ENCODE measurements at places on chromosomes 2 and 18.

- no peak for DNase-seq
Measured at GRCh38 chr2:190327867-190328572, 8.4 kb upstream of the HIBCH start.

- DNase-seq, result no peak
Measured at GRCh38 chr2:138994502-138994901, 214.3 kb upstream of the NXPH2 start.

GRCh38 chr2:198928026-198928425 is 529.7 kb downstream of the SATB2 start:
- no peak for DNase-seq

- DNase-seq, result no peak
Measured at GRCh38 chr18:40307627-40308026, 1647.4 kb upstream of the PIK3C3 start.

GRCh38 chr2:226320076-226320948 is 479.3 kb downstream of the IRS1 start:
- DNase-seq, result no peak

- no peak for DNase-seq
Measured at GRCh38 chr18:22434973-22435608, 17.4 kb upstream of the CTAGE1 start.

DNA sequence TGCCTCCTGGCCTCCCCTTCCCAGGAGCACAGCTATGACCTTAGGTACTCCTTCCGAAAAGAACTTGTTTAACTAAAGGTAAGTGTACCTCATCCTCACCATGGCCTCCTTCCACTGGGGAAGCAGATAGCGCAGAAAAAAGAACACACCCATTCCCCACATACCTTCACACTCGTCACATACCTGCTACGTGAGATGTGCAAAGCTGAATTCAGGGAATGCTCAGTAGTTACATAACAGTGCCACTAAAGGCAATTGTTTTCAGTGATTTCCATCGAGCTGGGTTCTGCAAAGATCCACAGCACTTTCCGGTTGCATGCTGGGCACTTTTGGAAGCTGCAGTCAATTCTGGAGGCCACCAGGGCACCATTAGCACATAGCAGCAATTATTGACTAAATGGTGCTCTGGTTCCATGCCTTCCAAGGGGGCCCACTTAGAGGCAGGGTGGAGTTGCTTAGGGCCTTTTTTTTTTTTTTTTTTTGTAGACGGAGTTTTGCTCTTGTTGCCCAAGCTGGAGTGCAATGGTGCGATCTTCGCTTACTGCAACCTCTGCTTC is 41.0 kb downstream of the PAX8 start:
- no peak for DNase-seq

GRCh38 chr2:165007161-165007744 is 51.9 kb upstream of the SLC38A11 start:
- DNase-seq, result no peak

GRCh38 chr2:101515477-101515876 is 40.6 kb upstream of the RFX8 start:
- no peak for DNase-seq

GRCh38 chr18:27847412-27847811 is 329.5 kb downstream of the CDH2 start:
- DNase-seq, result no peak

DNA sequence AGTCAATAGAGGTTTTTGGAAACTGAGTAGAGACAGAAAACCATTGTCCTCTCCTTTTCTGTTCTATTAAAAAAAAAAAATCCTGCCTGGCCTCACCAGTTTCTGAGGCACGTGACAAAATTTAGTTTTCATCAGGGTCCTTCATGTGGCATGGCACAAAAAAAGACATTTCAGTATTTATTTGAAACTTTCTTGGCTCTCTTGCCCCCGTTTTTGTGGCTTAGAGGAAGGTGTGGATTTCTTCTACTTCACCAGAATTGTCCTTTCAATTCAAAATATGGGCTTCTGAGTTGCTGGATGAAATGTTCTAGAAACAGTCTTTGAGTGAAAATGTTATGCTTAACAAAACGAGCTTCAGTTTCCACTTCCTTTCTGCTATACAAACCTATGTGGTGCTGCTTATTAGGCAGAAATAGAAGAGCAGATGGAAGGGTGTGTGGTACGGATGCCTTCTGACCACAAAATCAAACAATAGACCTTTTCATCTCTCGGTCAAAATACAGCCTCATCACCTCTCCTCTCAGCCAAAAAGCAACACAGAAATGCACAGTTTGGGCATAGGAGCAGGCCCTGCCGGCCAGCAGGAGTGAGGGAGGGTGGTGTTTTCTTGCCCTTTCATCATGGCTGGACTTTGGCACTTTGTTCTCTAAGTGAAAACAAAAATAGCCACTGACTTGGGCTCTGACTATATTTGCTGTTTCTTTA is 89.2 kb downstream of the SH3RF3 start:
- no peak for DNase-seq

- no peak for DNase-seq
Measured at GRCh38 chr2:197673606-197674005, 1.8 kb downstream of the RFTN2 start.

DNA sequence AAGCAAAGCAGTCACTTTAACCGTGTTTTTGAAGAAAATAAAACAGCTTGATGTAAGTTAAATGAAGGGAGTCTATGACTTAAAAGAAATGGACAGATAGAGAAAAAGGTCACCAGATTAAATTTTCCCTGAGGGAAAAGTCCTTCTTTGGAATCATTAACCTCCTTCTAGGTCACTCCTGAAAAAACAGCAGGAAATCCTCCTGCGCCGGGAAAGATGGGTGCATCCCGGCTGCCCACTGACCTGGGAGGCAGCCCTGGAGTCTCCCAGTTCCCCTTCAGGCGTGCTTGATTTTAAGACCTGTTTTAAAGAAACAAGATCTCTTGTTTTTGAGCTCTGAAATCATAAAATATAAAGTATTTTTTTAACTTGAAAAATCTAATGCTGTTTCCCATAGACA is 18.4 kb upstream of the ZNF521 start:
- no peak for DNase-seq

DNA sequence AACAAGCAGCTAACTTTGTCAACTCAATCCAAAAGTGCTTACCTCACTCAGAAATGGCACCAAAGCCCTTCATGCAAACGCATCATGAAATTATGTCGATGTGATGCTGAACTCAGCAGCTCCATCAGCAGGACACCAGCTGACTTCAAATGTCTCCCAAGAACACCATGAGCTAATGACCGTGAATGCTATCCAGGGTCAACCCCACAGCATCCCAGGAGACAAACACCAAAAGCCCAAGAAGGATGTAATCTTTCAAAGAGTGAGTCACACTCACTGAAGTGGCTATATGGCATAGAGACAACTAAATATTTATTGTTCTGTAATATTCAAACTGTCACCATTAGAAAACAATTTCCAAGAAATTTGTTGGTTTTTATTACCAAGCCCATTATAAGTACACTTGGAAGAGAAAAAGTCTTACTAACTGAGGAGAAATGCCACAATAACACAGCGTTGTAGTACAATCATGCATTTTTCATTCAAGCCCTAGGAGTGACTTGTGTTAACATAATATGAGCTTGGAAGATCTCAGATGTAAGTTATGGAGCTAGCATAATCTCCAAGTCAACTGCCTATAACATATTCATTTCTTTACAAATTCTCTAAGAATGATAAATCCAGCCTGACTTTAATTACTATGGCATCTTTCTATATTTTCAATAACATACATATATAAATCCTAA is 165.0 kb upstream of the CCDC68 start:
- no peak for DNase-seq

GRCh38 chr2:192124571-192124970 is 70.2 kb downstream of the TMEFF2 start:
- DNase-seq, result no peak

- DNase-seq, result no peak
Measured at GRCh38 chr2:8328217-8328616, 353.6 kb upstream of the ID2 start.

- no peak for DNase-seq
Measured at GRCh38 chr2:74602586-74603281, 45.4 kb downstream of the M1AP start.

DNA sequence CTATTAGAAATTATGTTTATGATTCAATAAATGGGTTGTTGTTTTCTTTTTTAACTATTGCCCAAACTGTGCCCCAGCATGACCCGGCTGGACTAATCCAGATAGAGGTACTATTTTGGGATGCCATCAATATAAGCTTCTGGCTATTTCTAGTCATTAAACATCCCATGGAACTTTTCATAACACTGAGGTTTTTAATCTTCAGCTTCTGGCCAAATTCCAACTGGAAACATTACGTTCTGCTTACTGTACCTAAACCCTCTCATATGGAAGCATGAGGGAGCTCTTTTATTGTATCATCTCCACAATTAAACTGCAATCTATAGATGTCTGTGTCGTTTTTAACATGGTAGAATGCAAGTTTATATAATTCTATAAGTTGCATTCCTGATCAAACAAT is 674.7 kb downstream of the ARHGAP15 start:
- DNase-seq, result no peak

- DNase-seq, result no peak
Measured at GRCh38 chr18:62412231-62412979, 87.3 kb downstream of the TNFRSF11A start.

DNA sequence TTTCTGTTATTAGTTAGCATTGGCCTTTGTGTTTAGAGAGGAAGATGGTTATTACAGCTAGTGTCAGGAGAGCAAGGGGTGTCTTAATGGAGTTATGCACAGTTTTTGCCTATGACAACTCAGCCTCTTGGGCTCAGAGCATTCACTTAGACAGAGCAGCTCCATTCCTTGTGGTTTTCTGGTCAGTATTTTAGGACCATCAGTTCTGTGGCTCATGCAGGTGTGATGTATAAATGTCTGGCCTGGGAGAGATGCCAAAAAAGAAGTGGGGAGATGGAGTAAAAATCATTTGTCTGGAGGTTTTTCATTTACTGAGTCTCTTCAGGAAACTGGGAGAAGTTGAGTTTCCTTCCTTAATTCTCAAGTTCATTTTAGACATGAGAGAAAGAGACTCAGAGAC is 79.7 kb downstream of the PRKCE start:
- DNase-seq, result no peak

DNA sequence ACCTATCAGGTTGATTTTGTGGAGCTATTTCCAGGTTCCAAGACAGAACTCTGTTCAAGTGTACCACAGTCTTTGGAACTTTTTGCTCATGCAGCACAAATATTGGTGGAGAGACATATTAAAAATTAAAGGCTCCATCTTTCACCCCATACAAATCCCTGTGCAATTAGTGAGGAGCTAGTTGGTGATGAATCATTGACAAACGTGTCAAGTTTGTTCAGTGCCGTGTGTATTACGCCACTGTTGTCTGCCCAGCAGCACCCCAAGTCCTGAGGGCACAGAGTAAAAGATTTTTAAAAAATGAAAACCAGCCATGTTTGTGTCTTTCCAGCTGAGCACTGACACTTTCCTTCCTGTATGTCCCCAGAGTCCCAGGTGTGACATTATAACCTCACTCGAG is 9.3 kb downstream of the ATOH8 start:
- DNase-seq, result no peak

GRCh38 chr18:79575891-79576685 is 103.5 kb upstream of the CTDP1 start:
- DNase-seq, result peak; percentile 23

DNA sequence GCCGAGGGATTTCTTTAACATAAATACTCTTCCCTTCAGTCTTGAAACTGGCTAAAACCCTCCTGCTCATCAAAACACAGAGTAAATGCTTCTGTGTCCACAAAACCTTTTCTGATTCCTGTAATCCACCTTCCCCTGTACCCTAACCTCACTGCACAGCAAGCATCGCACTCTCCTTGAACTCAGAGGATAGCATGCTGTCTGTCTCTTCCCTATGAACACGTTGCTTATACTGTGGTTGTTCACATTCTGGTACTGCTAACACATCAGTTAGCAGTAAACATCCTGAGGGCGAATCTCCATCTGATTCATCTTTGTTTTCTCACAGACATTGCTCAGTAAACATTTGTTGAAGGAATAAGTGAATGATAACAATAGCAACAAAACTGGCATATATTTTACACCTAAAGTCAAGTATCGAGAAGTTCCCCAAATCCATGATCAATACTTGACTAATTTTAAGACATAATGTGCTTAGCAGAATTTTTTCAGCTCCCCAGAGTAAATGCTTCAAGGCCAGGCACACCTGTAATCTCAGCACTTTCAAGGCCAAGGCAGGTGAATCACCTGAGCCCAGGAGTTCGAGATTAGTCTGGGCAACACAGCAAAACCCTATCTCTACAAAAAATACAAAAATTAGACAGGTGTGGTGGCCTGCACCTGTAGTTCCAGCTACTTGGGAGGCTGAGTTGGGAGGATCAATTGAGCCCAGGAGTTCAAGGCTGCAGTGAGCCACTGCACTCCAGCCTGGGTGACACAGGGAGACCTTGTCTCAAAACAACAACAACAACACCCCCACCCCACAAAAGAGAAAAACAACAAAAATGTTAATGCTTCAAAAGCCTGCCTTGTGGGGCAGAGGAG is 45.6 kb upstream of the LPIN2 start:
- no peak for DNase-seq

GRCh38 chr2:39737661-39738060 is 41.4 kb downstream of the THUMPD2 start:
- DNase-seq, result no peak

GRCh38 chr2:137333386-137334165 is 568.2 kb downstream of the THSD7B start:
- no peak for DNase-seq

Measured in activated CD4-positive, CD25-positive, alpha-beta regulatory T cell treated with anti-CD3 and anti-CD28 coated beads, Interleukin-2, amount 50 U/mL, for 72 hours (primary cell).